AG04450 (cell line): ENCODE measurements at places on chromosomes 6 and 20. TPM values are rescaled to one million over a fixed set of nuclear protein-coding genes. Genes with fewer than 3 reads are reported as not detected.

FBXO9 gene
- polyA plus RNA-seq = 74.0 and 90.2 TPM in 2 replicates

LPA gene
- polyA plus RNA-seq = not detected in 2 replicates

GRCh38 chr6:54060286-54060685 lies 51.0 kb upstream of the MLIP start:
- no peak for DNase-seq

- DNase-seq = no peak
Measured at GRCh38 chr6:72702421-72702820, 80.6 kb downstream of the KCNQ5 start.
